DMS79 (cell line): ENCODE measurements at places on chromosomes 6 and 20.

GRCh38 chr20:33131949-33132473 lies 35.9 kb upstream of the BPIFA2 start:
- no peak for DNase-seq

DNA sequence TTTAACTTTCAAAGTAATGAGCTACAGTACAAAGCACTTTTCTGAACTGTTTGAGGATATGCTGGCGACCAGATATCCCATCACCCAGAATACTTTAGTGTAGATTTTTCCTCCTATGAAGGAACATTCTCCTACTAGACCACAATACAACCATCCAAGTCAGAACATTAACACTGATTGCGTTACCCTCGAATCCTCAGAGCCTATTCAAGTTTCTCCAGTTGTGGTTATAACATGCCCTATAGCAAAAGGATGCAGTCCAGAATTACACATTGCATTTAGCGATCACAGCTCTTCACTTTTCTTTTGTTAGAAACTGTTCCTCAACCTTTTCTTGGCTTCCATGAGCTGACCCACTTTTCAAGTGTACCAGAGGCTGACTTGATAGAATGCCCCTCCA lies 87.4 kb upstream of the SOX4 start:
- DNase-seq, result no peak

GRCh38 chr6:40807484-40807883 lies 220.3 kb upstream of the LRFN2 start:
- no peak for DNase-seq

GRCh38 chr20:6827472-6827871 lies 60.0 kb downstream of the BMP2 start:
- DNase-seq, result peak; percentile 9

- DNase-seq, result no peak
Observed at GRCh38 chr20:57426271-57426689, 35.1 kb downstream of the RBM38 start.

DNA sequence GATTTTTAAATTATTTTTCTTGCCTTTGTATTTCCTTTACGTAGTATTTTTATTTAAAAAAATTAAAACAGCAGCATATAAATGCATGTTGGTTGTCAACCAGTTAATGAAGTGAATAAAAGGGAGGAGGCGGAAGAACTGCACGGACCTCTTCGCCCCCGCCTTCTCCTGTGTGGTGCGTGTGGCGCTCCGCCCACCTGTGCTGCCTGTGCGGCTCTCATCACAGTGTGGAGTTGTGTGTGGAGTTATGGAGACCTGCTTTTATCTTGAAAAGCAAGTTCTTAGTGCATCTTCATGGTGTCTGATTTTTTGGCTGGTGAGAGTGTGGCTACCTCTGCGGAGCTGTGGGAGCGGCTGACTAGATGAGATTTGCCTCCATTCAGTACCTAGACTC lies 58.4 kb downstream of the PTPN1 start:
- DNase-seq, result no peak

DNA sequence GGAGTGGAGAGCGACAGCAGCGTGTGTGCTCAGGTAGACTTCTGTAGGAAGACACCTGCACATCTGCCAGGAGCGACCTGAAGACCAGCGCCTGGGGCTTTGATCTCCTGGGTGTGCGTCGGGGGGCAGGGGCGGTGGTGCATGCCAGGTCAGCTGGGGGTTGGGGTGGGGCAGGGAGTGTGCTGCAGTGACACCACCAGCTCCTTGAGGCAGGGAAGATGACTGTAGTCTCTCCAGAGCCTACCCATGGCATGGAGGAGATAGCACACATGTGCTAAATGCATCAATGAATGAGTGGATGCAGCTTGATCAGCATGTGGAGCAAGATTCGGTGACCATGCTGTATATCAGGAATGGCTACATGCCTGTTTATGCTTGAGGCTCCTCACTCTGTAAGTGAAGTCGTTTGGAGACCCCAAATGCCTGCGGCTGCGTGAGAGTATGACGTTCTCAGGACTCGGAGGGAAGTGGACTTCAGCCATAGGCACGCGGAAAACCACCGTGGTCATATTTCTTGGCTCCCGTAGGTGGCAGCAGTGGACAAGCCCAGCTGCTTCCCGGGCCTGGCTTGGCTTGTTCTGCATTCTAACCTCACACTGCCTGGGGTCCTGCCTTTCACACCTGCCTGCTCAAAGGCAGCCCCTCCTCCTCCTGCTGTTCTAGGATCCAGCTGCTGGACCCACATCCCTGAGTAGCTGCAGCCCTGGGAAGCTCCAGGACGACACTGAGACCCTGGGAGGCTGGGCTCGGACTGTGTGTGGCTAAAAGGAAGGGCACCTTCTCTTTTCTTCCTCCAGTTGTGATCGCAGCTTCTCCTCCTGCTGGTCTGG lies 39.4 kb upstream of the KCNK16 start:
- peak; percentile 63 for DNase-seq

GRCh38 chr6:44272529-44272928 lies 2.3 kb downstream of the TMEM151B start:
- DNase-seq, result no peak

DNA sequence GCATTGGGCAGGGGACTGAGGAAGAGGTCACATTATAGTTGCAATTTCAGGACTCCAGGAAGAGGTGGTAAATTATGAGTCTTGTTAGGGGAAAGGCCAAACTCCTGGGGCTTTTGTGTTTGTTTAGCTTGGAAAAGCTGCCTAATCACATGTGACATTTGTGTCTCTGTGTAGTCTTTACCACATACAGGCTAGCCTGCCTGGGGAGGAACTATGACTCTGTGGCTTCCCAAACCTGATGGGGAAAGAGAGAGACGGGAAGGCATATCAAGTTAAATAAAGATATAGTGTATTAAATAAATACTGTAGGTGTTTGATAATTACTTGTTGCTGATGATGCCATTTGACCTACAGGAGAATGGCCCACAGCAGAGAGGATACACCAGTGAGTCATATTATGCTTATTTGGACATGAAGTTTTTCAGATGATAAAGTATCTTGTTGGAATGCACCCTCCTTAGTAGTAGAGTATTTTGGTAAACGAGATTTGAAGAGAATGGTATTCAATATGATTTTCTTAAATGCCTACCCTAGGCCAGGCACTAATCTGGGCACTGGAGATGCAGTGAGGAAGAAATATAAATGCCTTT lies 4.0 kb downstream of the BLTP3A start:
- no peak for DNase-seq

GRCh38 chr6:138559143-138559542 lies 59.8 kb upstream of the NHSL1 start:
- DNase-seq, result no peak

DNA sequence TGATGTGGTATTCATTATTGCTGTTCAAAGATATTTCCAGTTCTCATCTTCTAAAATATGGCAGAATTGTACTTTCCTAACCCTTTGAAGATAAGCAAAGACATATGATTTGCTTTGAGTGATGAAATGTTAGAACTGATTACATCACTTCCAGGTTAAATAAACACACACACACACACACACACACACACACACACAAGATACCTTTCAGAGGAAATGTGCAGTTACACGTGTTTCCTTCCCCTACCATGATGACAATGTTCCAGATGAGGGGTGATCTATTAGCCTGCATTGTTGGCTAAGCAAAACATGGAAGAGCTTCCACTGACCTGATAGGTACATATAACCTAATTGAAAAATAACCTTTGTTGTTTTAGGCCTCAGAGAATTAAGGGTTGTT lies 11.7 kb upstream of the FRK start:
- no peak for DNase-seq

- no peak for DNase-seq
Observed at GRCh38 chr6:154901876-154902552, 93.1 kb upstream of the TIAM2 start.

- DNase-seq, result no peak
Observed at GRCh38 chr6:128806261-128806660, 76.7 kb upstream of the LAMA2 start.
